Upper lobe of left lung (tissue), 6 donors: ENCODE measurements at places on chromosomes 2 and 18. TPM values are rescaled to one million over a fixed set of nuclear protein-coding genes. Genes with fewer than 3 reads are reported as not detected.

OTOF gene
- not detected for total RNA-seq

LRRTM1 gene
- not detected for total RNA-seq

CCDC68 gene
- total RNA-seq: 26.6 TPM

LCT gene
- 0.20 TPM for total RNA-seq

PASK gene
- 18.9 TPM for total RNA-seq

CCDC178 gene
- total RNA-seq: 1.4 TPM

L3MBTL4 gene
- 14.7 TPM for total RNA-seq

CWC22 gene
- 15.3 TPM for total RNA-seq

RAX gene
- total RNA-seq: not detected
